ENCODE measurements at places on chromosomes 16 and 17.

DNA sequence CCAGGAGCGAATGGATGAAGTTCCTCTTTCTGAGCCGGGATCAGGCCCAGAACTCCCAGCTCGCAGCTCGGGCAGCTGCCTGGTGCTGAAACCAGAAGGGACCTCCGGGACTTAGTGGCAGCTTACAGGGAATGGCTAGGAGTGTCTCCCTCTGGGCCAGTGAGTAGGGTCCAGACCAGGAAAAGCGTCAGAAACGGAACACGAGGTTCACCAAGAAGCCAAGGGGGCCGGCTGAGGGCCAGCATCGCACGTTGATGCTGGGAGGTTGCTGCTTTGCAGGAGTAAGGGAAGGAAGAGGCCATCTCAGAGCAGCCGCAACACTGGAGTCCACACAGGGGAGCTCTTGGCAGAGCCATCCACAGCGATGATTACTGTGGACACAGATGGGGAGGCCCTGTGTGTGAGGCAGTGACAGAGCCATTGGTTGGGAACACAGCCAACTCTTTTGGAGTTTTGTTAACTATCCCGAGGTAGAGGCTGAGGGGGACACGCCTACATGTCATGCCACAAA is 74.0 kb upstream of the CREBBP start:
- peak; percentile 11 for DNase-seq

GRCh38 chr16:22635357-22635761 is 124.7 kb downstream of the NPIPB5 start:
- no peak for DNase-seq

GRCh38 chr16:80536238-80536637 is 4.6 kb upstream of the DYNLRB2 start:
- no peak for DNase-seq

- DNase-seq = no peak
Measured at GRCh38 chr17:74481621-74482020, 15.2 kb downstream of the CD300A start.

DNA sequence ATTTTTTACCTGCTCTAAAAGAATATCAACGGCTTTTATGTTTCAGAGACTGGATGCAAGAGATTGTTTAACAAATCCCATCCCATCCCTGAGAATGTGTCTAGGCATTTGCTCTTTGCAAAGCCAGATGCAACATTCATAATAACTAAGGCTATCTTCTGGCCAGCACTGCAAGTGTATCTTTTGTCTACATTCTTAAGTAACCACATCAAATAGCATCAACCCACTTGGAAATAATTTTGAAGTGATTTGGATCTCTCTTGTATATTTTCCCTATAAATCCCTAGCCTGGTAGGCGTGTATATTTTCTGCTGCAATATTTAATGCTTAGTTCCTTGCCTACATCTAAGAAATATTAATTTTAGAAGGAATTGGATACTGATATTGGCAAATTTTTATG is 64.3 kb downstream of the PIGL start:
- peak; percentile 71 for DNase-seq

Measured in fibroblast of skin of back (primary cell).